ENCODE measurements at places on chromosomes 2 and 18.
A peak's percentile ranks its signal among the peaks of the same experiment; 100 is the strongest.

DNA sequence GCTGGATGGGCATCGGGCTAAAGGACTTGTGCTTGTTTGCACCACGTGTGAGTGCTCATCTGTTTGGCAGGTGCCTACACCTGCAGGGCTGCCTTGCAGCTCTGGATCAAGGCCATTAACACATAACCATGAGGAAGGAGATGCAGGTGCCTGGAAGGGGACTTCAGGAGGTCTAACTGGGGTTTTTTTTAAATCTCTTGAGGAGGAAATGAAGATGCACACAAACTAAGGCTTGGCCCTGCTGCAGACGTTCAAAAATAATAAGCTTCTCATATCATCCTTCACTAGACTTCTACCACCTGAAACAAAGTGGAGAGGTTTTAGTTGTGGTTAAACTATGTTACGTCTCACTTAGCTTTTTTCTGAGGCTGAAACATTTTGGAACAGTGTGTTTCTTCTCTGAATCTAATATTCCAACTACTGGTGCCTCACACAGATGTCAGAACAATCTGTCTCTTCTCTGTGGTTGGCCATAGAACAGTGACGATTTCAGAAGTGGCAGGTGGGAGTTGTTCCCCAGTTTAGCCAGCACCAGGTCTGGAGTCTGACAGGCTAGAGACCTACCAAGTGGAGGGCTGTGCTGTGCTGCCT, 36.5 kb downstream of the BCL2L11 start:
- no peak overlapping the region for H3K27ac ChIP-seq
- peaks cover 5% of the 10 kb centered on the region for H3K27me3 ChIP-seq
- H3K36me3 ChIP-seq: no peaks in the 10 kb centered on the region
- H3K4me3 ChIP-seq: no peak overlapping the region

DNA sequence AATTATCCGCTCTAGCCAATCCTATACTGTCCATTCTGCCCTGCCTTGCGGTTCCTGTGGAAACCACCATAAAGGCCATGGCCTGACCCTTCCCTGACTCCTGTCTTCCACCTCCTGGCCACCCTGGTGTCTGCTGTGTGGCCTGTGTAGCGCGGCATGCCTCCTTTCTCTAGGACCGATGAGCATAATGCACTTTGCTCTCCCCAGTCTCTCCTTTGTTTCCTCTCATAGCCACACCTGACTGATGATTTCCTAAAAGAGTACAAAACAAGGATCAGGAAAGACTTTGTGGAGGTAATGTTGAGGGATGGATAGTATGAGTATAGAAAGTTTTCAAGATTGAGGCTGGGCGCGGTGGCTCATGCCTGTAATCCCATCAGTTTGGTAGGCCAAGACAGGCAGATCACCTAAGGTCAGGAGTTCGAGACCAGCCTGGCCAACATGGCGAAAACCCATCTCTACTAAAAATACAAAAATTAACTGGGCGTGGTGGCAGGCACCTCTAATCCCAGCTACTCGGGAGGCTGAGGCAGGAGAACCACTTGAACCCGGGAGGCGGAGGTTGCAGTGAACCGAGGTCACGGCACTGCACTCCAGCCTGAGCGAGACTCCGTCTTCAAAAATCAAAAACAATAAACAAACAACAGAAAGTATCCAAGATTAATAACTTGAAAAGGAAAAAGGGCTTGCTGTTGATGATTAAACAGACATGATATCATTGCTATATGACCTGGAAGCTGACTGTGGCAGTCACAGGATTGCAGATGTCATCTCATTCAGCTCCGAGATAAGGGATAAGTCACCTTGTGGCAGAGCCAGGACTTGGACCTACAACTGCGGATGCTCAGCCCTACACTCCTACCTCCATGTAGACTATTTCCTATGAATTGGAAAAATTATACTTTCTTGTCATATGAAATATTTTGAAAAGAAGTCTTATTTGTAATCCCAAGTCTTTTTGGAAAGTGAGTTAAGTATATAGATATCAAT, 16.6 kb downstream of the SOWAHC start:
- no peaks in the 10 kb centered on the region for H3K4me1 ChIP-seq
- H3K4me3 ChIP-seq: no peak overlapping the region
- no peaks in the 10 kb centered on the region for H3K36me3 ChIP-seq
- H3K27me3 ChIP-seq: peaks cover 21% of the 10 kb centered on the region
- no peak for DNase-seq
- H3K27ac ChIP-seq: no peak overlapping the region

- H3K4me1 ChIP-seq: no peaks in the 10 kb centered on the region
- no peak overlapping the region for H3K27ac ChIP-seq
- H3K36me3 ChIP-seq: no peaks in the 10 kb centered on the region
- no peak overlapping the region for H3K4me3 ChIP-seq
- DNase-seq: no peak
Measured at GRCh38 chr18:76721207-76721996, 101.0 kb upstream of the ZNF236 start.

DNA sequence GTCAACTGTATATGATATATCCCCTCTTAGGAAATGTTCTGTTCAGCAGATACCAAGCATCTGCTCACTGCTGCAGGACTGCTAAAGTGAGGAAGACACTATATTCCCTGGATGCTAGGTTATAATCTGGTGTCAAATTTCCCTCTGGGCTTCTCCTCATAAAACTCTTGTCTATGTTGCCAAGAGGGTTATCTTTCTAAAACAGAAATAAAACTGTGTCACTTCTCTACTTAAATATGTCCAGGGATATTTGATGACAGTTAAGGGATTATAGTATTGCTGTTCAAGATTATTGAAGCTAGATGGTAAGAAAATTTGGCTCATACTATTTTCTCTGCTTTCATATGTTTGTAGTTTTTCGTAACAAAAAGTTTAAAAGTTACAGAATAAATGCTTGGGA, 30.5 kb upstream of the SNRNP27 start:
- no peak for DNase-seq
- no peak overlapping the region for H3K27ac ChIP-seq
- H3K4me3 ChIP-seq: no peak overlapping the region
- no peaks in the 10 kb centered on the region for H3K4me1 ChIP-seq

DNA sequence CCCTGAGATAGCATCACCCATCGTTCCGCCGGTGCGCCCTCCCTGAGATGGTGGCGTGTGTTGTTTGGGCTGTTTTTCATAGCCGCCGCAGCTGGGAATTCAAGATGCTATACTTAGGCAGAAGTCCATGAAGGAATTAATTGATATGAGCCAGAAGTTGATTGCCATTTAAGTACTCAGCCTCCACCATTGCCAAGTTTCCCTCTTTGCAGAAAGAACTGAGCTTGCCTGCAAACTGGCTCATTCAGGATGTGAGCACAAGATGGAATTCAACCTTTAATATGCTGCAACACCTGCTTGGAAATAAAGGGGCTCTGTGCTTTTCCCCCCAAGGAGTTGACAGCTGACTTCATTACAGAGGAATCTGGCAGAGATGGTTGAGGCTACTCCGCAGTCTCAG, 295.5 kb downstream of the ZNF521 start:
- no peaks in the 10 kb centered on the region for H3K36me3 ChIP-seq
- no peak for DNase-seq
- H3K4me3 ChIP-seq: no peak overlapping the region
- no peaks in the 10 kb centered on the region for H3K4me1 ChIP-seq

GRCh38 chr2:223528036-223528435, 74.1 kb downstream of the SCG2 start:
- peaks cover 29% of the 10 kb centered on the region for H3K4me1 ChIP-seq
- no peak overlapping the region for H3K27ac ChIP-seq
- H3K27me3 ChIP-seq: peaks cover 9% of the 10 kb centered on the region
- no peak overlapping the region for H3K4me3 ChIP-seq
- DNase-seq: peak; percentile 41

GRCh38 chr2:74546004-74546403, 7.7 kb downstream of the LOXL3 start:
- H3K4me1 ChIP-seq: peaks cover 29% of the 10 kb centered on the region
- no peak overlapping the region for H3K4me3 ChIP-seq
- no peak for DNase-seq
- H3K27ac ChIP-seq: no peak overlapping the region

DNA sequence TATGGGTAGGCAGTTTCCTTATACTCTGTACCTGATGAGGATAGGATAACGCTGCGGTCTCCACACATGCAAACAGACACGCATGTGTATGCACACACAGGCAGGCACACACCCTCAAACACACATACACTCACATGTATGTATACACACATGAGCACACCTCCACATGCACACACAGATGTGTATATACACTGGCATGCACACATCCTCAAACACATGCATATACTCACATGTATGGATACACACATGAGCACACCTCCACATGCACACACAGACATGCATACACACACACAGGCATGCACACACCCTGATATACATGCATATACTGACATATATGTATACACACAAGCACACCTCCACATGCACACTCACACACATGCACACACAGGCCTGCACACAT, 267.8 kb upstream of the HDAC4 start:
- no peaks in the 10 kb centered on the region for H3K36me3 ChIP-seq
- peaks cover 1% of the 10 kb centered on the region for H3K27me3 ChIP-seq
- H3K27ac ChIP-seq: no peak overlapping the region

DNA sequence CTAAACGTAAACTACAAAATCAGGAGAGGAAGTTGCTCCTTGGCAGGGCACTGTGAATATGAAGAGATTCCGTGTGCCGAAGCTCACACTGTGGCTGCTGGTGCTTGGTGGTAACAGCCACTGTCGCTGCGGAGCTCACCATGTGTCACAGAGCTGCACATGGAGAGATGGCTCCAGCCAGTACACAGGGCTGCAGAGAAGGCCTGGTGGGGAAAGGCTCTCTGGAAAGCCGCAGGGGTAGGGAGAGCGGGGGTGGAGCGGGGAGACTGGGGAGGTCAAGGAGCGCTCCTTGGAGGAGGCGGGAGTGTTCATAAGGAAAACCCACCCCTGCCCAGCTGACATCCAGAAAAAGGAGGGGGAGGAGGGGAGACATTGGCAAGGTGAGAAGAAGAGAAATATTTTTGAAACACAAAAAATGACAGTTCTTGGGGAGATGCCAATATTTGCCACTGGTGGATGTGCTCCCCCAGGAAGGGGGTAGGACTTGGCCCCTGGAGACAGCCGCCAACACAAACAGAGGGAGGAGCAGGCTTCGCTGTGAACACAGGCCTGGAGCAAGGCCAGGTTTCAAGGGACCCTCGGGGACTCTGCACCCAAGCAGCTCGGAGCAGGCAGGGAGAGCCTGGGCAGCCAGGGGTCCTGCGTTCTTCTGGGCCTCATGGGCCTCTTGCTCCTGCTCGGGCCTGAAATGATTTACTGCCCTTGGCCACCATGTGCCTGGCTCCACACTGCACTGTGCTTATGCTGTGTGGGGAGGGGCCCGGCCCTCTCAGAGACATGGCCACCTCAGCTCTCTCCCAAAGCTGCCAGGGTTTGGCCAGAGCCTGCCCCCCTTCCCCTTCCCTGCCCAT, 102.6 kb upstream of the GLI2 start:
- no peak overlapping the region for H3K4me3 ChIP-seq
- H3K27ac ChIP-seq: no peak overlapping the region
- peaks cover 7% of the 10 kb centered on the region for H3K36me3 ChIP-seq
- peaks cover 4% of the 10 kb centered on the region for H3K27me3 ChIP-seq
- H3K4me1 ChIP-seq: peaks cover 28% of the 10 kb centered on the region

DNA sequence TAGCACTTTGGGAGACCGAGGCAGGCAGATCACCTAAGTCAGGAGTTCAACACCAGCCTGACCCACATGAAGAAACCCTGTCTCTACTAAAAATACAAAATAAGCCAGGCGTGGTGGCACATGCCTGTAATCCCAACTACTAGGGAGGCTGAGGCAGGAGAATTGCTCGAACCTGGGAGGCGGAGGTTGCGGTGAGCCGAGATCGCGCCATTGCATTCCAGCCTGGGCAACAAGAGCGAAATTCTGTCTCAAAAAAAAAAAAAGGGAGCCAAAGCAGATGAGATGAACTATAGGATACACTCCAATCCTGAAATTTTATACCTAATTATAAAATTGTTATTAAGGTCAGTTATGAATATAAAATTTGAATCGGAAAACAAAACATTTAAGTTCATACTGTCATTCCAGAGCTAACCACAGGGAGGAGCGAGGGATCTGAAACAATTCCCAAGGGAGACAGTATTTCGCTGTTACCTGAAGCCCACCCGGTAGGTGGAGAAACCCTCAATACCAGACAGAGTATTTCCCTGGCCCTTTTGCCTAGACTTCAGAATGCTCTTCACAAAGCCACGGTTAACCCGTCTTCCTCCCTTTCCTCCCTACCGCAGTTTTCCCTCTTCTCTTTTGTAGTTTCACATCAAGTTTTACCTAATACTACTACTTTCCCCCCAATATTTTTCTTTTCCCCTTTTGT, 1.4 kb downstream of the PPM1G start:
- H3K27me3 ChIP-seq: no peaks in the 10 kb centered on the region
- peaks cover 30% of the 10 kb centered on the region for H3K4me1 ChIP-seq
- peak; percentile 39 for DNase-seq
- H3K4me3 ChIP-seq: peak overlapping the region; percentile 90
- H3K27ac ChIP-seq: peak overlapping the region; percentile 58

GRCh38 chr2:42569883-42570282, 1.5 kb downstream of the MTA3 start:
- DNase-seq: peak; percentile 1
- peak overlapping the region; percentile 96 for H3K4me3 ChIP-seq
- peak overlapping the region; percentile 90 for H3K27ac ChIP-seq
- peaks cover 31% of the 10 kb centered on the region for H3K4me1 ChIP-seq
- peaks cover 5% of the 10 kb centered on the region for H3K36me3 ChIP-seq

GRCh38 chr18:59249199-59249774, 24.0 kb downstream of the RAX start:
- H3K27me3 ChIP-seq: peaks cover 40% of the 10 kb centered on the region
- H3K36me3 ChIP-seq: no peaks in the 10 kb centered on the region
- H3K4me3 ChIP-seq: no peak overlapping the region
- no peak overlapping the region for H3K27ac ChIP-seq
- H3K4me1 ChIP-seq: peaks cover 7% of the 10 kb centered on the region

GRCh38 chr2:173521450-173522192, 166.9 kb downstream of the CDCA7 start:
- H3K4me3 ChIP-seq: no peak overlapping the region
- 0 out of 2 replicates have a peak, but pooled peaks cover 4% of the 10 kb centered on the region for H3K36me3 ChIP-seq
- no peak for DNase-seq

- H3K27ac ChIP-seq: no peak overlapping the region
- peaks cover 32% of the 10 kb centered on the region for H3K4me1 ChIP-seq
- H3K36me3 ChIP-seq: no peaks in the 10 kb centered on the region
- peaks cover 5% of the 10 kb centered on the region for H3K27me3 ChIP-seq
- no peak for DNase-seq
- H3K4me3 ChIP-seq: no peak overlapping the region
Measured at GRCh38 chr2:235161565-235161964, 209.7 kb downstream of the SH3BP4 start.

GRCh38 chr2:234558642-234559041, 61.8 kb upstream of the ARL4C start:
- H3K4me3 ChIP-seq: no peak overlapping the region
- H3K4me1 ChIP-seq: peaks cover 10% of the 10 kb centered on the region
- no peak overlapping the region for H3K27ac ChIP-seq
- H3K27me3 ChIP-seq: no peaks in the 10 kb centered on the region
- no peak for DNase-seq
- no peaks in the 10 kb centered on the region for H3K36me3 ChIP-seq
